HuH-7.5 (cell line): ENCODE measurements at places on chromosomes 6 and 20.
A peak's percentile ranks its signal among the peaks of the same experiment; 100 is the strongest.

DNA sequence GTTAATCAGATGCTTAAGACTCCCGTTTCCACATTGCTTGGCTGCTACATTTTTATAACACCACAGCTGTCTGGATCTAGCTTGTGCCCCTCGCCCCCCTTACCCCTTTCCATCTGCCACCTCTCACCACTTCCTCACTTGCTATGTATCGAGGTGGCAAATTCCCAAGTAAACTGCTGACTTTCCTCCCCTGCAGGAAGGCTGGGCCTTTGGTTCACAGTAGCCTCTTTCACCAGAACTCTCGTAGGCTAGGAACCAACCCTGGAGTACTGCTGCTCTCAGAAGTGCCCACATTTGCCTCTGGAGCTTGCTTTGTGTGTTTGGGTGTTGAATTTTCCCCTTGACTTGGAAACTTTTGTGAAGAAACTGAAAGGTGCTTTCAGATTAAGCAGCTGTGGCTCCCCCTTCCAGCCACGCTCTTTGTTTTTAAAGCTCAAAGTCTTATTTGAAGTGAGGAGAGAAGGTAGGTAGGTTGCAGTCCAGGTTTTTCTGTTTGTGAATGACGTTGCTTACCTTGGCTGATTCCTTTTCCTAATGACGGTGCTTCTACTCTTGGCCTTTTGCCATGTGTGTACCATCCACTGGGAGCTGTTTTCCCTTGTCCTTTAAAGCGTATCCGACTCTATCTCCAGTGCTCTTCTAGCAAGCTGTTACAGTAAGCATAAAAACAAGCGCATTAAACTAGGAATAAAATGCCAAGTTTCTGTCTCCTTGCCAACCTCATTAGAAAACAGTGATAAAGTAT, 90.4 kb downstream of the CARMIL1 start:
- no peak for DNase-seq

- DNase-seq, result no peak
Observed at GRCh38 chr20:33014336-33015113, 7.0 kb downstream of the BPIFB2 start.

- no peak for DNase-seq
Observed at GRCh38 chr6:169171016-169171415, 82.6 kb downstream of the THBS2 start.

DNA sequence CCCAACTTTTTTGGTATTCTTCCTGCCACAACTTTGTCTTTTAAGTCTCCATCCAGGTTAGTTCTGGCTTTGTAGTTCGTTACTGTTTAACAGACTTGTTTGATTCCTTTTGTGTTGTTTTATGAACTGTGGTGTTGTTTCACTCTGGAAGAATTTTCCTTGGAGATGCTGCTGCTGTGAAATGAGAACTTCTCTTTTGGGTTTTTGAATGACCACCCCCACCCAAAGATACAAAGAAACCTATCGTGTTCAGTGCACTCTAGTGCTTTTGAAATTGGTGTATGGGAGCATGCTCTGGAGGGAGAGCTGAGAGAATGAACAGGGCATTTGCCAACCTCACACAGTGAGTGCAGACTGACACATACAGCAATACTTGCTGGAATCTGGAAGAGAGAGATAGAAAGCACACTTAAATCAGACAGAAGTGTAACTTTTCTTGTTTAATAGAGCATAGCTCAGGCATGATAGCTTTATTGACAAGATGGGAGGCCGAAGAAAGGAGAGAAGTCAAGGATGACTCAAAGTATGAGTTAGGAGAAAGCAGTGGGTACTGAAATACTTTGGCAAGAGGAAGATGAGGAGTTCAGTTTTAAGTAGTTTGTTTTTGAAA, 293.1 kb downstream of the SOX4 start:
- DNase-seq, result no peak

- no peak for DNase-seq
Observed at GRCh38 chr6:38570750-38571149, 69.0 kb downstream of the BTBD9 start.

- no peak for DNase-seq
Observed at GRCh38 chr6:14274016-14274415, 156.4 kb downstream of the CD83 start.

GRCh38 chr6:107418118-107418517, 41.2 kb downstream of the PDSS2 start:
- DNase-seq, result peak; percentile 20

DNA sequence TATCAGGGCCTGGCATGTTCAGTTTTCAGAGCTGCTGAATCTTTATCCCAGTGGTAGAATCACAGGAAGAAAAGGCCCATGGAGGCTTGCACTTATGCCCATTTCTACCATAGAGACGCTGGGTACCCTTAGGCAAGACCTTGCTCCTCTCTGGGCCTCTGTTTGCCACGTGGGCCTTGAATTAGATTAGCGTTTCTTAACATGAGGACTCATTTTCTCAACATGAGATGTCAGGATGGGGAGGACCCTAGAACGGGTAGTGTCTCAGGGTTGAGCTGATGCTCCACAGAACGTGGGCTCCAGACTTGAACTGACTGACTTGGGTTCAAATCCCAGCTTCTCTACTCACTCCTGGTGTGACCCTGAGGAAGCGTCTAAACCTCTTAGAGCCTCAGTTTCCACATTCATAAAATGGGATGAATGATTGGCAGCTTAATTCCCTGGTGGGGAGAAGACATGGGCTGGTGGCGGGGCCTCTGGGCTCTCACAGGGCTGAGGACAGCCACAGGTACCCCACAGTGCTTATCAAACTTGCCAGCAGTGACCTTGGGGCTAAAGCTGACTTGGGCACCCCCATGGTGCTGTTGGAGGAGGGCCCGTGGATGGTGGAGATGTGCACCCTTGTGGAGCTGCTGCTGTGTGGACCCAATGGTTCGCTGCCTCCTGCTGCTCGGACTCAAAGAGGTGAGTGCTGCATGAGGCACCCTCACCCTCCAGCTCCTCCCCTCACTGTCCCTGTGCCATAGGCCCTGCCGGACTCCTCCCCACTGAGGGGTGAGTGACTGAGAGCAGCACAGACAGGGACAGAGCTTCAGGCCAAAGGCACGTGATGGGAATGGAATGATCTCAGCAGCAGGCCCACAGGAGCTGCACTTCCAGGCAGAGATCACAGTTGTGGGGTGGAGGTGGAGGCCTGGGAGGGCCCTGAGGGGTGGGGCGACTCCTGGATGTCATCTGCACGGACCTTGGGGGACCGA, 28.2 kb downstream of the SUN5 start:
- DNase-seq, result no peak

DNA sequence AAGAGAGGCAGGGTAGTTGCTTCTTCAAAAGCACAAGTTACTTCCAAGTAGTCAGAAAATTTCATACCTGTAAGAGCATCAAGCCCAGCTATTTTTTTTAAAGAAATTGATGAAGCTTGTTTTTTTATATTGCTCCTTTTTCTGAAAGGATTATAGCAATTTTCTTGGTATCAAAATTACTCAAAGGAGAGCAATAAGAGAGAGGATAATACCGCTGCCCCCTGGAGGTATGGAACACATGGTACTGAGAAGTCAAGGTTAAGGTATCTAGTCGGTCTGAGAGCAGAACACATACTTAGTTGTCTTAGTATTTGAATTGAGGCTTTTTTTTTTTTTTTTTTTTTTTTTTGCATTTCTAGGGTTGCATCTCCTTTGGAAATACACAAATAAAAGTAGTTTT, 59.4 kb downstream of the ADGRF5 start:
- DNase-seq, result no peak

DNA sequence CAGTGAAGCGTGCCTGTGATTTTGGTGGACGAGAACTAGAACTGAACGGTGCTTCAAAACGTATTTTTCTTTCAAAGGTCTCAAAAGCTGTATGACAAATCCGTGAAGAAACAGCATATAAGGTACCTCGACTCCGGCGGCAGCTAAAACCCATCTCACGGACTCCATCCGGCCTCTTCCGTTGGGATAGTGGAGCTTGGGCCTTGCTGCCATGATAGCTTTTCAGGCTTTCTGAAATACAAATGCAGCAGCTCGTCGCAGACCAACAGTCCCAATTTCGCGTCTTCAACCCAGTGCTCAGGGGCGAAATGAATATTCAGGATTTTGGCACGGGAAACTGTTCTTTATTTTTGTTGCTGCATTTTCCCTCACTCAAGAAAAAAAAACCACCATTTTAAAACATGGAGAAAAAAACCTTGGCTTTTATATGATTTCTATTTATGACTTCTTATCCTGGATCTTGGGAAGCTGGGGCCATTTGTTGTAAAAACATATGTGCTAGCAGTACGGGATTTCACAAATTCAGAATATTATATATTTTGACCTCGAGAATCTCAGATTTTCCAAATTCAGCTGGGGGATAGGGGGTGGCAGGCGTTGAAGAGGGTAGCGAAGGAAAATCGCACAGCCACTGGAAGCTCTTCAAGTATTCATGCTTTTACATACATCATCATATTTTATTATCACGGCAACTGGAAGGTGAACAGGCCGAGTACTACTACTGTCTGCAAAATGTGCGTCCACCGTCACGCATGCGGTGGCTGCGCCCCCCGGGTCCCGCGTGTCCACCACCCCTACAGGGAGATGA, 849 bp downstream of the GSTA4 start:
- no peak for DNase-seq

- no peak for DNase-seq
Observed at GRCh38 chr20:6120491-6120988, 2.3 kb downstream of the FERMT1 start.

- no peak for DNase-seq
Observed at GRCh38 chr6:54467384-54467783, 159.1 kb downstream of the TINAG start.

DNA sequence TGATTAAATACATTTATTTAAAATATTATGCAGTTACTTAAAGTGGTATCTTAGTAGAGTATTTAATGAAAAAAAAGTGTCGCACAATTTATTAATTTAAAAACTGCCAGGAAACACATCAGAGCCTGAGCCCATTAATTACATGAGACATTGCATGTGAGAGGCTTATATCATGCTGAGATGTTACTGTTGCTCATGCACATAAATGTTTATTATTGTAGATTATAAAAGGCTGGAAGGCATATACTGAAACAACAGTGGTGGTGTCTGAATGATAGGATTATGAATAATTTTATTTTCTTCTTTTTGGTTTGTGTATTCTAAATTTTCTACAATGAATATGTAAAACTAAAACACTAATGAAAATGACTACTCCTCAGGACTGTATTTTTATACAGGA, 45.7 kb upstream of the TXNDC5 start:
- DNase-seq, result no peak

GRCh38 chr6:7809346-7809745, 83.4 kb downstream of the BMP6 start:
- no peak for DNase-seq
